Fibroblast of skin of scalp (primary cell): ENCODE measurements at places on chromosomes 2 and 18.

DNA sequence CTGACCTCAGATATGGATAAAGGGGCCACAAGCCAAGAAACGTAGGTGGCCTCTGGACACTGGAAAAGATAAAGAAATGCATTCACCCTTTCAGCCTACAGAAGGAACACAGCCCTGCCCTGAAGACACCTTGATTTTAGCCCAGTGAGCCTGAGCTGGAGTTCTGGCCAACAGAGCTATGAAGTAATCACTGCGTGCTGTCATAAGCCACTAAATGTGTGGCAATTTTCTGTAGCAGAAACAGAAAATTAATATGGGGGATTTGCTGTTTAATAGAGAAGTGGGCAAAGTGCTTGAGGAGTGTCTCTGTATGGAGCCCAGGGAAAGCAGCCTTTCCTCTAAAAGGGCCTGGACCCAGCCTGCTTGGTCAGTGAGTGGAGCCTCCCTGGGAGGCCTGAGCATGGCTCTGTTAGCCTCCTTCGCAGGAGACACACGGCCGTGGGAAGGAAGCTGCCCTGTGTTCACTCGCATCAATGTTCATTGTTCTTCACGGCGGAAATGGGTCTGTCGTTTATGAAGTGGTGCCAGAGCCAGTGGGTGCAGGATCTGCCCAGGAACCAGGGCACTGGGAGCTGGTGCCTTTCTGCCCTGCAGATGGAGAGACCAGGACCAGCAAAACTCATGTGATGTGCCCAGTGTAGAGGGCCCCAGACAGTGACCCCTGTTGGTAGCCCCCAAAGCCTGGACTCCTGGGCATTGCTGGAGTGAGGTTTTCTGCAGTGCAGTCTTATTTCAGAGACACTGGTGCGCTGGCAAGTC lies 268.9 kb downstream of the NDUFA10 start:
- no peak for DNase-seq

DNA sequence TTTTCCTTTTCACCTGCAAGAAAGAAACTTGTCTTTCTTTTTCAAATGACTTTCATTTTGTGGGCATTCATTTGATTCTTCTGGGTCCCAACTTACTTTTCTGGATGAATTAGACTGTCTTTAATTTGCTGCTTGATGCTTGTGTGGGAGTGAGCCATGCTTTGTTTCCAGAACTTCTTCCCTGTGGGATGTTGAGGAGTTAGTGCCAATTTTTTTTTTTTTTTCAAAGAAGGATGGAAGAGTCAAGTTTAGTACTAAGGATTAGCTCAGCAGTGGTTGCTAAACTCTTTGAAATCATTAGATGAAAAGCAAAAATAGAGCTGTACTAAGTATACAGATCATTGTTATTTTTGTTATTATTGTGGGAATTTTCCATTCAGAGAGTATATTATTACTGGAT lies 17.2 kb upstream of the KCTD1 start:
- no peak for DNase-seq

DNA sequence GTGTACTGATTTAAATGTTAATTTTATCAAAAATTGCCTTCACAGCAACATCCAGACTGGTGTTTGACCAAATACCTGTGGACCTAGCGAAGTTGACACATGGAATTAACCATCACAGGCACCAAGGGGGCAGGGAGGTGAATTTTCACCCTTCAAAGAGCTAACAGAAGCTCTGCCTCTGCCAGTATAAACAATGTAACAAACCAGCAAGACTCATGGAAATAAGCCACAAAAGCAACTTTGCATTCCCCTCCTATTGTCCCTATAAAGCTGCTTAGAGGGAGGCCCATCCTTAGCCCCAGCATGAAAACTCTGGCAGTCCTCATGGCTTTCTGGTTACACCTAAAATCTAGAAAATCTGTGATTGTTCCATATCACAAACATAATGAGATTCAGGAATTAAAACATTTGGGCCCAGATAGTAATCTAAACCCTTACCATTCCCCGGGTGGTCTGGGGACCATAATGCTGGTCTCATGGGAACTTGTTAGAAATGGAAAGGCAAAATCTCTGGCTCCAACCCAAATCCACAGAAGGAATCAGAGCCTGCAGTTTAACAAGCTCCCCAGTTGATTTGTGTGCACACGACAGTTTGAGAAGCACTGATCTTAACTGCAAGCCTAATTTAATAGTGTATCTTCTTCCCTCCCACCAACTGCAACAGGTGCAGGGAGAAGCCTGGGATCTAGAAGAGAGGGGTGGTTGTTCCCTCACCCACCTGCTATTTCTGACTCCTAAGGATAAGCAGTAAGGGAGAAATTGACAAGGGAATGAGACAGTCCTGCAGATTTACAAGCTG lies 23.1 kb downstream of the SERPINB11 start:
- DNase-seq = no peak

DNA sequence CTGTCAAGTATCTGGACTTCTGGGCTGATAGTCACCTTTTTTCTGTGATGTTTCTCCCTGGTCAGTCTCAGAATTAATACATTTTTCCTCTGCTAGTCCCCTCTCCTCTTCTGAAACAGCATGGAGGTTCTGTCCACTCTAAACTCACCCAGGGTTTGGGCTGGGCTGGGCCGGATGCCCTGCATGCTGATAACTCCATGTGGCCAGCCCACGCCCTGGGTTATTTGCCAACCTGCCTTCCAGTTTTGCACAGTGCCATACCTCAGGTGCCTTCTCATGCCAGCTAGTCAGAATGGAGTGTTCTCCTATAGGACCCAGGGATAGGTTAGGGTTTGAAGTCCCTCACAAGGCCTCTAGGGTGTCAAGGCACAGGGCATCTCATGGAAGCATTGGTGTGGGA lies 32.2 kb downstream of the MEX3C start:
- DNase-seq = no peak

- DNase-seq = peak; percentile 29
Measured at GRCh38 chr2:191656391-191656790, 21.5 kb upstream of the NABP1 start.

GRCh38 chr2:83850071-83850725 lies 608.9 kb downstream of the SUCLG1 start:
- DNase-seq = peak; percentile 89

- peak; percentile 73 for DNase-seq
Measured at GRCh38 chr2:230714136-230714480, 1.5 kb downstream of the CAB39 start.

- no peak for DNase-seq
Measured at GRCh38 chr2:191379375-191379774, 134.2 kb downstream of the MYO1B start.

- DNase-seq = no peak
Measured at GRCh38 chr18:8162802-8163201, 446.4 kb upstream of the RAB12 start.

DNA sequence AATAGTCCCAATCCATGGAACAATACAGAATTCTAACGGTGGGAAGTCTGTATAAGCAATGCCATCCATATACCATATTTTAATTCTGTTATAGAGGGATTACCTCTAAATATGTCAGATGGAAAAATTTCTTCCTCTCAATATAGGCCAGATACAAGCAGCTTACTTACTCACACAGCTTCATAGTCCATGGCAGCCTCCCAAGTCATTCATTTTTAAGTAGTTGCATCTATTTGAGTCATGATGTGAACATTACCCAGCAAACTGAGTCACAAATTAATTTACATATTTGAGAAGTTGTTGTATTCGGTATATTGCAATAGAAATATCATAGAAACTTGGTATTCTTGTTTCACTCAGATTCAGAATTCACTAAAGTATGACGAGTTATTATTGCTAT lies 20.3 kb downstream of the TBR1 start:
- peak; percentile 88 for DNase-seq

DNA sequence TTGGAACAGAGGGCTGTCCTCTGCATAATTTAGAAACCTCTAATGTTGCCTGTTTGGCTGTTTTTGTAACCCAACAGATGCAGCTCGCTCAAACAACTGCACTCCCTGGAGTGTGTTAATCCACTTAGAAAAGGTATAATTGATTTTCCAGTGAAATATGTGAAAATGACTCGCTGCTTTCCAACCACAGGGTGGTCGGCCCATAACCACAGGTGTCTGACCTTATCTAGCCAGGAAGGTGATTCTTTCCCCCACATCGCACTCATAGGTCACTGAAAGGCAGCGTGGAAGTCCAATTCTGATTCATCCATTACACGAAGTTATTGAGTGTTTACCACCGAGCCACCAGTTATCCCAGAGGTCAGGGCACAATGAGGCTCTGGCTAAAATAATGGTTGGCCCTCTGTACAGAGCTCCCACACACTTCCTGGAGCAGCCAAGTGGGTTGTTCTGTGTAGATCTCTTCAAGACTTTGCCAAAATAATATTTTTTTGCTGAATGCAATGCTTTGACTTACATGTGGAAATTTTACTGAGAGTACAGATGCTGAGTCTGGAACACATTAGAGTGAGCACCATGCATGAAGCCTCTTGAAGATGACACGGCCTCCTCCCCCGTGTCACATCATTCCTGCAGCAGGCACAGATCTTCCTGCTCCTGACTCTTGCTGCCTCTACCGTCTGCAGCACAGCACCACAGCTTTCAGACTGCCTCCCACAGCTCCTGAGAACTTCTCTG lies 396.2 kb downstream of the ZNF516 start:
- no peak for DNase-seq

DNA sequence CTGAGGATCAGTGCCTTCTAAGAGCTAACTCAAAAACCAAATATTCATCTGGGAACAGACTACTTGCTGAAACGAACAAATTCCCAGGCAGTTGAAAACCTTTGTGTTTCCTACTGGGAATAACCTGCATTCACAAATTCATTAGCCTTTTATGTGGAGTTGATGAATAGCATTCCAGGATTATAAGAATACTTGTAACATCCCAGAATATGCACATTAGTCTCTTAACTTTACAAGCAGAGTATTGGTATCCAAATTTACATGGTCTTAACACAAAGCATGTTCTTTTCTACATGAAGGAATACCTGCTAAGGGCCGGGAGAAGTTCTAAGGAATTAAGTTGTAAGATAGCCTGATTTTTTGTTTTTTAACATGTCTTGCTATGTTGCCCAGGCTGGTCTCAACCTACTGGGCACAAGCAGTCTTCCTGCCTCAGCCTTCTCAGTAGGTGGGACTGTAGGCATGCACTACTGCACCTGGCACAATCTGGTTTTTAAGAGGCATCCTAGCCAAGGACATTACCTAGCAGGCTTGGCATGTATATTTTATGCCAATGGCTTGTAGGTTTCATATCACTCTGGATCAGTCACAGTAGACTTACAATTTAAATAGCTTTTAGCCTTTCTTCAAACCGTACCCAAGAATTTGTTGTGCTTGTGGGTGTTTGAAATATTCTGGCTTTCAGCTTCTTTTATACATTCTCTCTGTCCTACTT lies 50.7 kb downstream of the MGAT5 start:
- no peak for DNase-seq

DNA sequence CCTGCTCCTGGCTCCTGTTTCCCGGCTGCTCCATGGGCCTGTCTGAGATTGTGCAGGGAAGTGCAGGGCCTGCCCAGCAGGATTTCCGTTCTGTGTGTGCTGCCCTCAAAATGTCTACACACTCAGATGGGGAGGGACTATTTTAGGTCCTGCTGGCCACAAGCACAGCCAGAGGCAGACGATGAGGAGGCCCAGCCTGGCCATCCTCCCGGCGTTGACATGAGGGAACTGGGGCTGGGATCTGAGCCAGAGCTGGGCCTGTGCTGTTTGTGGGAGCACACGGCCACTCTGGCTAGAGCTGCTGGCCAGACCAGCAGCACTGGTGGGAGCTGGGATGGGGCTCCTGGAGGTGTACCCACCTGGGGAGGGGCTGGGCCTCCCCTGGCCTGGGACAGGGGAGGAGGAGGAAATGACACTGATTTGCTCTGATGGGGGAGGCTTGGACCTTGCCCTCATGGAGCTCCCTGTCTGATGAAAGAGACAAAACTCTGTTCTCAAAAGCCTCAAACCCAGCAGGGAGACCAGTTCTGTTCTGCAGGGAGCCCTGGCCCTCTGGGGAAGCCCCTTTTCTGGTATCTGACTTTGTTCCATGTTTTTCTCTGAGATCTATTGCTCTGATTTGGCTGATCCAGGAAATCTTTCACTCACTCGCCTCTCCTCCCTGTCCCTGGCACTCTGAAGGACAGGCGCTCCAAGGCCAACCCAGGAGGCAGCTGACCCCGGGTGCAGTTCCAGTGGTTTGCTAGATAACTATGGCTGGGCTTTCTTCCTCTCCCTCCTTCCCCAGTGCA lies 161.8 kb downstream of the DYSF start:
- peak; percentile 74 for DNase-seq

GRCh38 chr2:170248574-170249393 lies 70.8 kb downstream of the MYO3B start:
- no peak for DNase-seq

DNA sequence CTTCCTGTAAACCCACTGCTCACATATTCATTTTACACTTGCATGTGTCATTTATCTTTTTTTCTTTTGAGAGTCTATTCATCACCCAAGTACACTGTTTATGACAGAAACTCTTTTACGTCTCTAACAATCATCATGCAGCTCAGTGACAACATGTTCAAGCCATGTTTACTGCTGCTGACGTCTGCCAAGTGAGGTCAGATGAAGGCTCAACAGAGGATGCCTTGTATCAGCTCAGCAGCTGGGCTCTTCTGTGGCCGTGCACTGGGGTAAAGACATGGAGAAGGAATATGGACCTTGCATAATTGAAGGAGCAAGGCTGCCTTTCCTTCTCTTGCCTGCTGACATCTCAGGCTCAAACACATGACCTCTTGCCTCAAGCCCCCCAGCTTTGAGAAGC lies 99.6 kb downstream of the ADD2 start:
- no peak for DNase-seq
